ENCODE measurements at places on chromosomes 7 and 10.
A peak's percentile ranks its signal among the peaks of the same experiment; 100 is the strongest.

- DNase-seq, result no peak
These were observed 57.6 kb upstream of the USP6NL start for GRCh38 chr10:11668847-11669610.

- DNase-seq, result no peak
These were observed 963.7 kb downstream of the REEP3 start for GRCh38 chr10:64484811-64485330.

- no peak for DNase-seq
These were observed 30.1 kb downstream of the APBB1IP start for GRCh38 chr10:26468291-26468690.

GRCh38 chr10:63922468-63923284 lies 401.5 kb downstream of the REEP3 start:
- no peak for DNase-seq

- DNase-seq, result peak; percentile 90
These were observed 42.7 kb downstream of the LDB3 start for GRCh38 chr10:86710987-86711512.

DNA sequence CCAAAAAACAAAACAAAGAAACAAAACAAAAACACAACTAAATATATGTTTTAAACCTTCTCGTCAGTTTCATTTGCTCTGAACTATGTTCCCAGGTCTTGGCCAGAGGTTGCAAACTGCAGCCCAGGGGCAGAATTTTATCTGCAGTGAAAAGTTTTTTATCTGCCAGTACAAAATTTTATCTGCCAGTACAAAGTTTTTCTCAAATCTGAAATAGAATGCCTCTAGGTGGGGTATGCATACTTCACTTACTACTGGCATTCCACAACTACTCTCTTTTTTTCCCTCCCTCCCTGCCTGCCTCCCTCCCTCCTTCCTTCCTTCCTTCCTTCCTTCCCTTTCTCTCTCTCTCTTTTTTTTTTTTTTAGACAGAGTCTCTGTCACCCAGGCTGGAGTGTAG lies 9.4 kb upstream of the CLDN3 start:
- DNase-seq, result no peak

GRCh38 chr7:107386548-107387102 lies 83.2 kb upstream of the GPR22 start:
- no peak for DNase-seq

DNA sequence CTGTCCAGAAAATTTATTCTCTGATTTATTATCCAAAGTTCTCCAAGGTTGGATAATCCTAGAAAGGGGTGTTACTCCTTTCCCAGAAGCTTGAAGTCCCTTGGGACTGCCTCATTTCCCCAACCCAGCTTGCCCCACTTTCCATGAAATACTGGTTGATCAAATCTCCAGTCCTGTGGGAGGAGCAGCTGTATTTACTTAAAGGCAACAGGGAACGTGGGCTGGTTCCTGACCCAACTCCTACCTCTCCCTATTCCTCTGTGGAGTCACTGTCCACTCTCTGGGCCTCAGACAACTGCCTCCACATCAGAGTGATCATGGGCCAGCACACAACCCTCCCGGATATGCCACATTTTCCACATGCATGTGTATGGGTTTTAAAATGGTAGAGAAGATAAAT lies 166.2 kb upstream of the PRR15 start:
- no peak for DNase-seq

- no peak for DNase-seq
These were observed 21.0 kb downstream of the MPP7 start for GRCh38 chr10:28281726-28282315.

DNA sequence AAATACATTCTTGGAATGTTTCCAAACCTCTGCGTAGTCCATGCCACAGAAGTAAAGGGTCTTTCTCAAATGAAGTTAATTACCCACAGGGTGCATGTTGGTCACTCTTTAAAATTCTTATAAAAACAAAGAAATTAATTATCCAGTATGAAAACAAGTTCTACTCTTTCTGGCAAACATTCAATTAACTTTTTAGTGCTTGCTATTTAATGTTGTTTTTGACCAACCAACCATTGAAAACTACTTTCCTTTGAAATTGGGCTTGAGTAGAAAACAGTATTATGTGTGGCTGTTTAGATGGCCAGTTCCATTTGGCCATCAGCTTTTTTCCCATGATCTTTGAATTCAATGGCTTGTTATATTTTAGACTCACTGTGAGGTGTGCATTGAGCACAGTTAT lies 83.0 kb downstream of the TAF3 start:
- DNase-seq, result no peak

- no peak for DNase-seq
These were observed 30.7 kb upstream of the INPP5A start for GRCh38 chr10:132506711-132507408.

DNA sequence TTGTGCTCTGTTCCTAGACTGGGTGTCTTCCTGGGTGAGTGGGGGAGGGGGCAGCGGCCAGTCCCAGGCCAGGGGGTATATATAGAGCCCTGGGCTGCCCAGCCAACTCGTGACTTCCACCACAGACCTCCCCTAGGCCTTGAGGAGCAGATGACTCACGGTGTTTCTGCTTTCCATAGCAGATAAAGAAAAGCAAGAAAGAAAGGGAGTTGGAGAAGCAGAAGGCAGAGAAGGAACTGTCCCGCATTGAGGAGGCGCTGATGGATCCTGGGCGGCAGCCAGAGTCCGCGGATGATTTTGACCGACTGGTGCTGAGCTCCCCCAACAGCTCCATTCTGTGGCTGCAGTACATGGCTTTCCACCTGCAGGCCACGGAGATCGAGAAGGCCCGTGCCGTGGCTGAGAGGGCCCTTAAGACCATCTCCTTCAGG lies 10.1 kb downstream of the CALHM2 start:
- DNase-seq, result no peak

DNA sequence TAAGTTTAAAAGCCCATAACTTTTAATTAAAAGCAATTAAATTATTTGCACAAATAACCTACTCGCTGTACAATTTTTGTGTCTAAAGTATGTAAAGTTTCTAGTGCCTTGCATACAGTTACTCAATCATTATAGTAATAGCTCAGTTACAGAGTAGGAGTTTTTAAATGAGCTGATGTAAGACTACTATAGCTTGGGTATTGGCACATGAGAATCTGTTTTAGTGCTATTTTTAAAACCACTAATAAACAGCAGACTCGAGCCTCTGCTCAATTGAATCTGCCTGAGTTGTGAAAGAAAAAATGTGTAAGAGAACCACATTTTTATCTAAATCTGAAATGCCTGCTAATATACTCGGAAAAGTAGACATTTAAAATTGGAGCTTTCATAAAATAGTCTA lies 31.1 kb downstream of the CTNNA3 start:
- DNase-seq, result no peak
